ENCODE measurements at places on chromosomes 11 and 22. TPM values are rescaled to one million over a fixed set of nuclear protein-coding genes. Genes with fewer than 3 reads are reported as not detected.

DNA sequence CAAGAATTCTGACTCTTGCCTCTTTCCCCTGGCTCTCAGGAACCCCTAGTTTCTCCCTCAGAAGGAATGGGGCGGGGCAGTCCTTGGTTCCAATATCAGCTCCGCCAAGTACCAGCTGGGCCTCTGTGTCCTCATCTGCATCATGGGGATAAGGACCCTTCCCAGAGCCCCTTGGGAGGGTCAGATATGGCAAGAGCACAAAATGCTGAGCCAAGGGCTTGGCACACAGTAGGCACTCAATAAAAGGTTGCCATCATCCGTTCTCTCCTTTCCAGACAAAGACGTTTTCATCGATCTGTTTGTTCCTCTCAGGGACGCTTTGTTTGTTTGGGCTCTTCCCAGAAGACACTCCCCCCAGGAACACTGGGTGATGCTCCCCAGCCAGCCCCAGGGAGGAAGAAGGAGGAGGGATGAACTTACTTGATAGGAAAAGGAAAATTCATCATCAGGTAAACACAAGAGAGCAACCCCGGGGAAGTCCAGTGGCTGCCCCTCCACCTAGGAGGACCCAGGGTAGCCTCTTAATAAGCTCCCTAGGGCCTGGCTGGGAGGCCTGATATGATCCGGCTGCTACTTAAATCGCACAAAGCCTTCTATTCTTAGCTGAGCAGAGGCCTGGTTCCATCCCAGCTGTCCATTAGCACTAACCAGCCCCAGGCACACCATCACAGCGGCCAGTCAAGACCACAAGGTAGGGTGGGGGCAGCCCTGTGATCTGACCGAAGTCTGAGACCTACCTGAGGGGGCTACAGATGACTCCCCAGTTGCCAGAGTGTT, 19.6 kb downstream of the GDPD5 start:
- H3K4me1 ChIP-seq: no peaks in the 10 kb centered on the region
- H3K4me3 ChIP-seq: no peak overlapping the region
- no peaks in the 10 kb centered on the region for H3K27me3 ChIP-seq
- H3K27ac ChIP-seq: no peak overlapping the region

DNA sequence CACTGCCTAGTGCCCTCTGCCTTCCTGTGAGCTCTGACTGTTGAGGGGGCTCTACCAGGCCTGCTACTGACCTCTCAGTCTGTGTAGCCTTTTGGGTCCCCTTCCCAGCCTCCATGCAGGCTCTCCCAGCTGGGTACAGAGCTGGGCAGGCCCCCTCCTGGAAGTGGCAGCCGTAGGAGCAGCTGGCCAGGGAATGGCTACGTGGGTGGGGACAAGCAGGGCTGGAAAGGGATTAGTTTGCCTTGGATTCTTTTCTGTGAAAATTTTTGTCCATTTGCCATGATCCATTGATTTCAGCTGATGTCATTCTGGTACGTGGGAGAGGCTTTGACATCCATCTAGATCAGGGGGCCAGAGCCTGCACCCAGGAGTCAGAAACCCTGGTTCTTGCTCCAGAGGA, 23.9 kb upstream of the NECTIN1 start:
- H3K36me3 ChIP-seq: no peaks in the 10 kb centered on the region
- no peaks in the 10 kb centered on the region for H3K27me3 ChIP-seq
- no peaks in the 10 kb centered on the region for H3K4me1 ChIP-seq
- H3K4me3 ChIP-seq: no peak overlapping the region

DNA sequence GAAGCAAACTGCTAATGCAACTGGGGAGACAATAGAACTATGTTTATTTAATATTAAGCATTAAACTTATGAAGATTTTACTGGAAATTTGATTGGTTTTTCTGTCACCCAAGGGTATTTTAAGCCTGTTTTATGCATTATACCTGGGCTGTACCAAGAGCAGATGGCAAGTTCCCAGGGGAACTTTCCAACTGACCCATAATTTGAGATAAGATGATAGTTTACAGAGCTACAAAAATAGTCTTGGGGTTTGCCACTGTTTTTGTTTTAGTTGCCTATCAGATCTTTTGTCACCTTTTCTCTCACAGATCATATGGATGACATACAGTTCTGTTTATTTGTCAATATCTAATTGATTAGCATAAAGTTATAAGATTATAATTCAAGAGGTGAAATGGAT, 43.9 kb downstream of the PDE3B start:
- no peaks in the 10 kb centered on the region for H3K4me1 ChIP-seq
- no peaks in the 10 kb centered on the region for H3K36me3 ChIP-seq
- H3K27me3 ChIP-seq: no peaks in the 10 kb centered on the region
- no peak overlapping the region for H3K27ac ChIP-seq

The KIF18A gene
- total RNA-seq: 1.0 TPM

The RGL4 gene
- total RNA-seq: 1.2 TPM

The USH1C gene
- not detected for total RNA-seq
